Endothelial cell (in vitro differentiated cells): ENCODE measurements at places on chromosomes 12 and 14.
A peak's percentile ranks its signal among the peaks of the same experiment; 100 is the strongest.

GRCh38 chr12:88472248-88472647 is 108.0 kb downstream of the KITLG start:
- H3K4me3 ChIP-seq = no peak overlapping the region
- H3K27ac ChIP-seq = no peak overlapping the region
- H3K4me1 ChIP-seq = no peaks in the 10 kb centered on the region
- H3K36me3 ChIP-seq = peaks cover 16% of the 10 kb centered on the region
- H3K27me3 ChIP-seq = peaks cover 2% of the 10 kb centered on the region

GRCh38 chr12:6627616-6628015 is 8.1 kb downstream of the LPAR5 start:
- H3K27ac ChIP-seq = no peak overlapping the region
- H3K4me3 ChIP-seq = no peak overlapping the region
- no peaks in the 10 kb centered on the region for H3K36me3 ChIP-seq
- peaks cover 37% of the 10 kb centered on the region for H3K4me1 ChIP-seq

DNA sequence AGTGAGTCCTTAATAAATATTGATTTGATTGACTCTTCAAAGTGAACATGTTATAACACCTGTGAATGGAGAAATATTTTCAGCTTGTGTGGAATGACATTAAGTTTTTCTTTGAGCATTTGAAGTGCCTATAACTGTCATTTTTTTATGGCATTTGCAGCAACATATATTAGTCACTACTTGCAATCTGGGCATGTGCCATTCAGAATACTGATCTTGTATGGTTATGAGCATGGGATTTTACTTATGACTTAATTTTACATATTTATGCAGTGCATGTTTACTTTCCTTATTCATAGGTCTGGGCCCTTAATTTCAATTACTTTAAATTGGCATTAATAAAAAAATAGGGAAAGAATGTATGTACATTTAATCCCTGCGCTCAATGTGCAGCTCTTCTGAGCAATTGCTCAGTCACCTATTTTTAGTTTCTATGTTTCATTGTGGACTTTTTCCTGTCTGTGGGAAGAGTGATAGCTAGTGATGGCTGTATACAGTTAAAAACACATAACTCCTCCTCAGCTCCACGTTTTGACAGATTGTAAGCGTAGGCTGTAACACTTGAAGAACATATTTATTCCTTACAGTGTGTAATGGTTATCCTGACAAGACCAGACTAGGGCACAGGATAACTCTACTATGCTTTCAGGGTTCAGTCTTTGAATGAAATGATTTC is 339.6 kb downstream of the SNAPC1 start:
- no peak for DNase-seq
- H3K4me3 ChIP-seq = no peak overlapping the region
- no peaks in the 10 kb centered on the region for H3K4me1 ChIP-seq
- no peaks in the 10 kb centered on the region for H3K27me3 ChIP-seq
- H3K27ac ChIP-seq = no peak overlapping the region

DNA sequence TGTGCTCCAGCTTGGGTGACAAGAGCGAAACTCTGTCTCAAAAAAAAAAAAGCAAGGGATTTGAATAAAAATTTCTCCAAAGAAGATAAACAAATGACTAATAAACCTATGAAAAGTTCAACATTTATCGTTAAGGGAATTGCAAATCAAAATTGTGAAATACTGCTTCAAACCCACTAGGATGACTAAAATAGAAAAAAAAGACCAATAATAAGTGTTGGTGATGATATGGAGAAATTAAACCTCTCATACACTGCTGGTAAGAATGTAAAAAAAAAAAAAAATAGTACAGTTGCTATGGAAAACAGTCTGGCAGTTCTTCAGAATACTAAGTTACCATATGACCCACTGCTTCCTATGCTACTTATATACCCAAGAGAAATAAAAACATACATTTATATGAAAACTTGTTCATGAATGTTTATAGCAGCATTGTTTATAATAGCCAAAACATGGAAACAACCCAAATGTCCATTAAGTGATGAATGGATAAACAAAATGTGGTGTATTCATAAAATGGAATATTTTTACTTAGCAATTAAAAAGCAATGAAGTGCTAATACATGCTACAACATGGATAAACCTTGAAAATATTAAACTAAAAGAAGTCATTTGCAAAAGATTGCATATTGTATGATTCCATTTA is 39.4 kb upstream of the TMPRSS12 start:
- peaks cover 22% of the 10 kb centered on the region for H3K36me3 ChIP-seq
- DNase-seq = no peak
- H3K4me3 ChIP-seq = no peak overlapping the region
- H3K4me1 ChIP-seq = no peaks in the 10 kb centered on the region

DNA sequence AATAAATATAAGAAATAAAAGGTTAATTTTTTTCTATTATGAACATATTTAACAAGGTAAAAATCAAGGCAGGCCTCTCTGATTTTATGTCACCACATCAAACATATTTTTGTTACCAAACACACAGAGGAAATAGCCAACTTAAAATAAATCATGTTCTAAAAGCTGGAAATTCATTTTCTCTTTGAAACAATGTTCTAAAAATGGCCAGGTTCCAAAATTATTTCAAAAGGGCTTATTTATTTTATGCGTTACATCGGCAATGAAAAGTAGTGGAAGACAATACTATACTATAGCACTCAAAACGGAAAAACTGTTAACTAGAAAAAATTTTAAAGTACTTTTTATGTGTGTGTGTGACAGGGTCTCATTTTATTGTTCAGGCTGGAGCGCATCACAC is 24.0 kb upstream of the RASSF8 start:
- no peak overlapping the region for H3K27ac ChIP-seq
- H3K27me3 ChIP-seq = peaks cover 1% of the 10 kb centered on the region
- DNase-seq = no peak
- no peaks in the 10 kb centered on the region for H3K36me3 ChIP-seq
- H3K4me3 ChIP-seq = no peak overlapping the region

- no peak overlapping the region for H3K4me3 ChIP-seq
- no peaks in the 10 kb centered on the region for H3K4me1 ChIP-seq
- no peak for DNase-seq
- H3K27ac ChIP-seq = no peak overlapping the region
These were observed 66.0 kb upstream of the LHX5 start for GRCh38 chr12:113537751-113538087.

- peaks cover 12% of the 10 kb centered on the region for H3K36me3 ChIP-seq
- DNase-seq = peak; percentile 79
- no peaks in the 10 kb centered on the region for H3K4me1 ChIP-seq
- no peak overlapping the region for H3K4me3 ChIP-seq
These were observed 5.4 kb downstream of the C1QL4 start for GRCh38 chr12:49331380-49332222.

GRCh38 chr14:59425322-59425935 is 39.8 kb downstream of the GPR135 start:
- H3K27me3 ChIP-seq = no peaks in the 10 kb centered on the region
- peaks cover 23% of the 10 kb centered on the region for H3K4me1 ChIP-seq
- no peak overlapping the region for H3K27ac ChIP-seq
- H3K4me3 ChIP-seq = no peak overlapping the region

DNA sequence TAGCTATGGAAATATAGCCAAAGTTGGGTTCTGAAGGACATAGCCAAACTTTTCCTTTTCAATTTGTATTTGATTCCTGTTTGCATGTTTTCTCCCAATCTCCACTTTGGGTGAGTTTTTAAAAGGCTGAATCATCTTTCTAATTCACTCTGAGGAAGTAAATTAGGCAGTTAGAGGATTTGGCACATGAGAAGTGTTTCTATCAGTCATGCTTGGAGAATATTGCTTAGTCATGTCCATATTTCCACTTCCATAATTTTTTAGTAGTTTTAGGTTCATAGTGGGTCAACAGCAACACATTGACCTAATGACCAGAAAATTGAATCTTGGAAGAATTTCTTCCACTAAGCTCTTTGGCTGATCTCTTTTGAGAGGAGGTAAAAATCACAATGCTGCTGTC is 21.8 kb downstream of the IRAK3 start:
- no peak overlapping the region for H3K27ac ChIP-seq
- peaks cover 16% of the 10 kb centered on the region for H3K36me3 ChIP-seq
- no peak for DNase-seq
- H3K4me3 ChIP-seq = no peak overlapping the region
- H3K4me1 ChIP-seq = peaks cover 12% of the 10 kb centered on the region

DNA sequence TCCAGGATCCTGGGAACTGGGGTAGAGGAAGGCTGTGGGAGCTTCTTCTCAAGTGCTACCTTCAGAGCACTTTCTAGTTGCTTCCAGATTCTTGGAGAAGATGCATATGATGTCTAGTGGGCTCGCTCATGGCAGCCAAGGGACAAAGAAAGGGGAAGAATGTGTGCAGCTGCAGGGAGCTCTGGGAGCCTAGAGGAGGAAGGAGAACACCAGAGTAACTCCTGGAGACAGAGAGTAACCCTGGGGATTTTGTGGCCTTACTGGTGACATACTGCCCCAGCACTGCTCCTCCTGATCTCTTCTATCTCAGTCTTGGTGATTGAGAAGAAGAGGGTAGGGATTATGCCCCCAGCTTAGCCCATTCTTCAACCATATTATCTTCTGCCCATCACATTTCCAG is 10.3 kb upstream of the SP7 start:
- H3K4me3 ChIP-seq = no peak overlapping the region
- H3K27ac ChIP-seq = peak overlapping the region; percentile 25
- peaks cover 29% of the 10 kb centered on the region for H3K4me1 ChIP-seq
- peaks cover 8% of the 10 kb centered on the region for H3K27me3 ChIP-seq
- no peaks in the 10 kb centered on the region for H3K36me3 ChIP-seq
- no peak for DNase-seq

- H3K27ac ChIP-seq = no peak overlapping the region
- H3K36me3 ChIP-seq = no peaks in the 10 kb centered on the region
- H3K27me3 ChIP-seq = peaks cover 5% of the 10 kb centered on the region
- no peak overlapping the region for H3K4me3 ChIP-seq
These were observed 67.0 kb upstream of the BEGAIN start for GRCh38 chr14:100654025-100654813.

GRCh38 chr12:8145754-8146441 is 10.9 kb upstream of the ZNF705A start:
- no peak overlapping the region for H3K27ac ChIP-seq
- H3K36me3 ChIP-seq = peaks cover 13% of the 10 kb centered on the region
- DNase-seq = no peak
- H3K27me3 ChIP-seq = peaks cover 5% of the 10 kb centered on the region
- no peaks in the 10 kb centered on the region for H3K4me1 ChIP-seq

DNA sequence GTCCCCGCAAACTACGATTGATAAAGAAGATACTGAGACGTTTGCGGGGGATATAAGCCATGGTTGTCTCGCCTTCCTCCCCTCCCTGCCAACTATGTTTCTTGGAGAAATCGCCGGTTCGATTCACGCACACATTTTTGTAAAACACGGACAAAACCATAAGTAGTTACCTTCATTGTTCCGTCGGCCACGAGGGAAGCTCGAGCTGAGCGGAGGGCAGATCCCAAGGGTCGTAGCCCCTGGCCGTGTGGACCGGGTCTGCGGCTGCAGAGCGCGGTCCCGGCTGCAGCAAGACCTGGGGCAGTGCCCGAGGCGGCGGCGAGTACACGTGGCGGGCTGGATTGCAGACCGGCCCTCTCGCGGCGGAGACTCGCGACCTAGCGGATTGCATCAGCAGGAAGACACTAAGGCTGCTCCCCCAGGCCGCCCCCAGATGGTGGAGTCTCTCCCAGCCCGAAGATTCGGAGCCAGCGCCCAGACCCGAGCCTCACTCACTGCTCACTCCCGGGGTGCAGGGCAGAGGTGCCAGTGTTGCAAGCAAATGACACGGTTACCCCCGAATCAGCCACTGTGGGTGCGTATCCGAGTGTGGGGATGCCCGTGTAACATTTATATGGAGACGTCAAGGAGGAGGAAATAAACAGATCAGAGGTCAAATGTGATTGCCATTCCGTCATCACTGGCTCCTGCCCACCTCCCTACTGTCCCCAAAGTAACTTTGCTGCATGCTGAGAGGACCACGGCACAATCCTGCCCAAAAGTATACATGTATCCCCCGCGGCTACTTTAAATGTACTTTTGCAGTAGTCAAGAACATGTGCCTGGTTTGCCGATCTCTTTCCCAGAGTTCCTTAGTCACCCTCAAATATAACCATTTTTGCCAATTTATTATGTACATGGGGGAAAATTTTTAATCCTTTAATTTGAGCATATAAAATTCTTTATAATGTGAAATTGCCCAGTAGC is at the start of gene BCAT1:
Gene BCAT1 (minus strand): TSS at position 345 of the 966 bp plus-strand sequence. CDS start 169 bp downstream, at position 176.
- peak; percentile 75 for DNase-seq
- H3K4me1 ChIP-seq = peaks cover 18% of the 10 kb centered on the region
- peak within 1 kb of the TSS; percentile 87 for H3K27ac ChIP-seq
- H3K27me3 ChIP-seq = peaks cover 4% of the 10 kb centered on the region
- no peaks in the 10 kb centered on the region for H3K36me3 ChIP-seq
- peak within 1 kb of the TSS; percentile 97 for H3K4me3 ChIP-seq

- H3K27me3 ChIP-seq = no peaks in the 10 kb centered on the region
- no peak for DNase-seq
- H3K27ac ChIP-seq = no peak overlapping the region
These were observed 54.1 kb downstream of the SPTSSA start for GRCh38 chr14:34407951-34408350.

DNA sequence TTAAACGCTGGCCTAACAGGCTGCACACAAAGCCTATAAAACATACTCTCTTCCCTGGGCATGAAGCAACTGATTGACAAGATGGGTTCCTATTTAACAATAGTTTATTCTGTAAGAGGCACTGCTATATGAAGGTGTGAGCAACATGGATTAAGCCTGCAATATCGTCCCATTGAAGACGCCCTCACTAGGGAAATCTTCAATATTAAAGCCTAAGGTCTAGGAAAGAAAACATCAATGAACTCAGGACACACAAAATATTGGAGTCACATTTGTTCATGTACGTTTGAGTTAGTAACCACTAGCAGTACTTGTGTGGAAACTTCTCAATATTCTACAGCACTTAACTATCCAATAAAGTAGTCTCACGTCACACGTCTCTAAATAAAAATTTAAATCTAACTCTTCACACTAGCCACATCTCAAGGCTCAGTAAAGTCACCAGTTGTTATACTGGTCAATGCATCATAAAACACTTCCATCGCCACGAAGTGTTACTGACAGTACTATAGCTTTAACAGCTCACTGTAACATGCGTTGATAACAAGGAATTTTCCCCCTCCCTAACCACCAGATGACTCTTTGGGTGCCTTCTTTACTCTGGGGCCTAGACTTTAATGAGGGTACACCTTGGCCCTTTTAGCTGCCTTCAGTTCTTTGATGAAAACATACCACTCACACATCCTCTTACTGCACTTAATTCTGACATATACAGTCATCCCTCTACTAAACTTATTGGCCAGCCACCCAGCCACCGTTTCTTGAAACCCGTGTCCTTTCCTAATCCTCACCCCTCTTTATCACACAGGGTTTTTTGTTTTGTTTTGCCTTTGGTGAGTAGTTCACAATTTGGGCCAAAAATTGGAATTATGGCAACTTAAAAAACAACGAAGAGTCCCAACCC is 50.1 kb upstream of the OR5AU1 start:
- peaks cover 9% of the 10 kb centered on the region for H3K27me3 ChIP-seq
- peaks cover 45% of the 10 kb centered on the region for H3K4me1 ChIP-seq
- H3K36me3 ChIP-seq = peaks cover 63% of the 10 kb centered on the region
- no peak overlapping the region for H3K4me3 ChIP-seq
- peak overlapping the region; percentile 64 for H3K27ac ChIP-seq

- H3K36me3 ChIP-seq = peaks cover 5% of the 10 kb centered on the region
- peaks cover 3% of the 10 kb centered on the region for H3K27me3 ChIP-seq
- H3K4me1 ChIP-seq = peaks cover 10% of the 10 kb centered on the region
- DNase-seq = no peak
These were observed 1.4 kb downstream of the MEG3 start for GRCh38 chr14:100827101-100828021.
